Panc1 (cell line): ENCODE measurements at places on chromosomes 2 and 18. TPM values are rescaled to one million over a fixed set of nuclear protein-coding genes. Genes with fewer than 3 reads are reported as not detected.

- DNase-seq, result no peak
Observed at GRCh38 chr18:50611529-50611941, 51.6 kb downstream of the MAPK4 start.

DNA sequence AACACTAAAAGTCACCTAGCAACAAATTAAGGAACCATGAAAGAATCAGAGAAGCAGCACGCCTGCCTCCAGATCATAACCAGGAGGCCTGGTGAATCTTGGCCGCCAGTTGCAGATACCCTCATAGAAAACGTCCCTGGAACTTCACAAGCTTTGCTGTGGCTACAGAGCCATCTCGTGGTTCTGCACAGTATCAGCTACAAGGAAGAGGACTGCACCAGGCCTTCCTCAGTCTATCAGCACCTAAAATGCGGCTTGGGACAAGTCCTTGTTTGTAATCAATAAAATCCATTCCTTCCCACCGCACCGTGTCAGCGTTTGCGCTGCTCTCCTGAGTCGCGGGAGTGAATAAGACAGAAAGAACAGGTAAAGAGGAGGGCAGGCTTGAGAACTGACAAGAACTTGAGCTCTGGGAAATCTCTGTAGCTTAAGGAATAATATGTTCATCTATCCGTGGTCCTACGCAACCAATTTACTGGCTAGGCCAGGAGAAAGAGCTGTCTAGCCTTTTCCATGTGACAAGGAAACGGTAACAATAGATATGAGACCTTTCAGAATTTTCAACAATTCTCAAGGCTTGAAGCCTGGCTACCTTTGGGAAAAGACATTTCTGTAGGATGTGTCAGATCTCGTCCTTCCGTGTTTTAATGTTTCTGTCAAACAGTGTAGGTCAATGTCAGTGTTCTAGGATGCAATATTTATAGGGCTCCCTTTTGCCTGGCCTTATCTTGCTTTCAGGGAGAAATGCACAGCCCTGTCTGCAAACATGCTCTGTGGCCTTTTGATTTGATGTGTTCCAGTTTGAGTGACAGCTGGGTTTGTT is 128.5 kb upstream of the RAB12 start:
- peak; percentile 12 for DNase-seq

GRCh38 chr2:182682210-182682609 is 33.8 kb upstream of the DNAJC10 start:
- no peak for DNase-seq

- no peak for DNase-seq
Observed at GRCh38 chr2:20457661-20458630, 11.1 kb downstream of the RHOB start.

DNA sequence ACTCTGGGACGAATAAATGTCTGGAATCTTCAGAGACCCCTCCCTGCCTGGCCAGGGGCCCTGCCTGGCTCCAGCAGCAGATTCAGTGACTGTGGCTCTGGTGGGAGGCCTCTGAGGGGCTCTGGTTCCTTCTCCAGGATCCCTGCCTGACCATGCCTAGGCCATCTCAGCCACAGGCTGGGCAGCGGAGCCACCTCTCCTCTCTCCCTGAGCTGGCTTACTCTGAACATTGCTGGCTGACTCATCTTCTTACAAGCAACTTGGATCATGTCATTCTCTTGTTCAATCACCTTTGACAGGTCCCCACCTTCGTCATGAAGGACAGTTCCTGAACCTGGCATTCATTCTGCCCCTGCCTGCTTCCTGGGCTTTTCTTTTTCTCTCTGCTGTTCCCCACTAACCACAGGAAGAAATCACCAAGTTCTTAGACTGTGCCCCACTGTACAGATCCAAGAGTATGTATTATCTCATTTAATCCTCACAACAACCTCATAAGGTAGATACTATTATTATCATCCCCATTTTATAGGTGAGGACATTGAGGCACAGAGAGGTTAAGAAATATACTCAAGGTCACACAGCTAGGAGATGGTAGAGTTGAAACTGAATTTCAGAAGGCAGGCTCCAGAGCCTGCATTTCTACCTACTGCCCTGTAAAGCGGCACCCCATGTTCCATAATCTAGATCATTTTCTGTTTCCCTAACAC is 155.5 kb upstream of the SMAD2 start:
- DNase-seq, result no peak

GRCh38 chr2:111208639-111209038 is 87.9 kb downstream of the BCL2L11 start:
- no peak for DNase-seq

GRCh38 chr18:31931886-31932240 is 11.1 kb downstream of the TRAPPC8 start:
- DNase-seq, result no peak

DNA sequence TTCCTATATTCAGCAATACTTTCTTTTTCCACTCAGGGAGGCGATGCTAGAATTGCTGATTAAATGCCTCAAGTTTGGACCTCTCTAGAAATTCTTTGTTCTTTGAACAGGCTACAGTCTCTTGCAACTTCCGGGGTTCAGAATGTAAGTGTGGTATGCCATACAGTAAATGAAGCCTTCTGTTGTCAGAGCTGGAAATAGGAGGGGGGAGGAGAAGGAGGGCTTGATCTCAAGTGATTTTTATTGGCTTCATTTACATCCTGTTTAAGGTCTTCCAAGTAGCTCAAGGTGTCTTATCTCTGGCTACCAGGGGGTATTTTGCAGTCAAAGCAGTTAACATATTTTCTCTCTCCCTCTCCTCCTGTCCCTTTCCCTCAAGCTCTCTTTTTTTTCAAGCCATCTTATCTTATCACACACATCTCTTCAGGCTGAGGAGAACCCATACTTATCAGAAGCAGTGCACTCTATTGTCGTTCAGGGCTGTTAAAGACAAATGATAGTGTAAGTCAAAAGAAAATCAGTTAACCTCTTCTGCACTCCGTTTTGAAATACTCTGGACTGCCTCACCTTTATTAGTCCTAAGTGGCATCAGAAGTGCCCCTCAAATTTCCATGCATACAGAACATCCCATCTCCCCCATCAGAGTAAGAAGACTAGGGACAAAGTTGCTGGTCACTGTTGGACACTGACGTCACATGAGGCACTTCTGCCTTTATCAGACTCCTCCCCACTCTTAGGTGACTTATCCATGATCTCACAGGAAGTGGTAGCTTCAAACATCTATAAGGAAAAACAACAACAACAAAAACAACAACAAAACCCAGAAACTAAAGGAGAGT is 112.2 kb downstream of the ZNF521 start:
- no peak for DNase-seq

- no peak for DNase-seq
Observed at GRCh38 chr2:19574778-19575260, 216.4 kb upstream of the OSR1 start.

DNA sequence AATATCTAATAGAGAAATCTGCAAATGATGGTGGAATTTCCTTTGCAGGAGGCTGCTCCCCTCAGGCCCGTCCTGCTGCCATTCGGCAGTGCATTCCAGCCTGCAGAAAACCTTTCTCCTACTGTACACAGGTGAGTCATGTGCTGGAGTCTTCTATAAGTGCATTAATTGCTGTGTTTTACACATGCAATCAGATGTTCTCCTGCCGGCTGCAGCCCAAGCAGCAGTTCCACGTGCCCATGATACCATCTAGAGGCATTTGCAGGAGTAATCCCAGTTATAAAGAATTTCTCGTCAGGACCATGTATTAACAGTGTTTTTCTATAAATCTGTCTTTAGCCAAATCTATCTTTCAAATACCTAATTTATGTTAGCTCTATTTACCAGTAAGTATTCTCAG is 304.7 kb upstream of the HNMT start:
- DNase-seq, result no peak

GRCh38 chr18:41967680-41968079 is 12.6 kb downstream of the PIK3C3 start:
- DNase-seq, result no peak

DNA sequence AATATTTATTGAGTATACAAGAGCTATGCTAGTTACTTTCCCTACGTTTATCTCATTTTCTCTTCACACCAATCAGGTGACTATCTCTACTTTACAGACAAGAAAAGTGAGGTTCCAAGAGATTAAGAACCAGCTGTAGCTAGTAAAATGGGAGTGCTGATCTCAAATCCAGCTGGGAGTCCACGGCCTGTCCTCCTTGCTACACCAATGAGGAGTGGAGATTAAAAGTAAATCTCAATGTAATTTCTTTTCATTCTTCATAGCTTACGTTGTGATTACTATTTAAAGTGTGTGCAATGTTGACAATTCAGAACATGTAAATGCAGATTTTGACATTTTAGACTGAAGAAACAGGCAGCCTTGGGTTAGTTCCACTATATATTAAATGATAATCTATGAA is 53.9 kb upstream of the NRP2 start:
- DNase-seq, result no peak

DNA sequence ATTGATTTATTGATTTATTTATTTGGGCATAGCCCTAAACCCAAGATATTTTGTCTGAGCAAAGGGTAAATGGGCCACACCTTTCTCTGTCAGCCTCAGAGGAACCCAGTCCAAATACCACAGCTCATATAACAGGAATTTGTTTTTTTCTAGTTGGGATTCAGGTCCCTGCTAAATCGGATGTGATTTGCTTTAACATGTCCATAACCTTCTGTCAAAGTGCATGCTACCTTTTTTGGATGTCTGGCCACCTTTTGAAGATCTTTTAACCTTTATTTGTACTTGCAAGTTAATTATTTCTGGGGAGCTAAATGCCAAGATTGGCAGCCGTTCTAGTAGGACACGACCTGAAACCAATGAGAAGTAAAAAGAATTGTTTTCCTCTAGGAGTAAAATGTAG is 303.2 kb upstream of the UBE2E3 start:
- no peak for DNase-seq

SULT1C4 gene
- total RNA-seq, result not detected

ADAM23 gene
- 0.18 TPM for total RNA-seq

FAM117B gene
- 7.8 TPM for total RNA-seq

OTOS gene
- not detected for total RNA-seq

SULT1C3 gene
- not detected for total RNA-seq

RFTN2 gene
- total RNA-seq, result not detected
